ENCODE measurements at places on chromosomes 5 and 9.

GRCh38 chr5:60473654-60474053, 226.3 kb downstream of the DEPDC1B start:
- DNase-seq: no peak

- no peak for DNase-seq
Measured at GRCh38 chr5:129382921-129383672, 77.0 kb upstream of the ADAMTS19 start.

- no peak for DNase-seq
Measured at GRCh38 chr9:112750764-112751055, 150 bp downstream of the SNX30 start.

DNA sequence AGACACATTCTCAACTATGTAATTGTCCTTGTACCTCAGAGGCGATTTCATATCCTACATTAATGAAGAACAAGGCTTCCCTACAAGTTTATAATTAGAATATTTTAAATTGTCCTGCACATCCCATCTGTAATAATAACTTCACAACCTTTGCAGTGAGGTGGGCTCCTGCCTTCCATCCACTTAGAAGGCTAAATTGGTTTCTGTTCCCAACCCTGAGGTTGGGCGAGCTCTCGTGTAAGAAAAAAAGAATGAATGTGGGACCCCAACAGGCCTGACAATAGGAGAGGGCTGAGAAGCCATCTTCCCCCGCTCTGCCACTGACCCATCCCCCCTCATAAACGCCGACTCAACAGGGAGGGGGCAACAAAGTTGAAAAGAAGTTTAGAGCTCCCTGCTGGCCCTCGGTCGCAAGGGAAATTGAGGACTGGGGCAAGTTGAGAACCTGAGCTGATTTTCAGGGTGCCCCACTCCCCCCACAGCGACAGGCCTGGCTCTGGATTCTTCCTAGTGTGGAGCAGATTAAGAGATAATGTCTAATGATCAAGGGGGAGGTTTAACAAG, 9.4 kb downstream of the BARHL1 start:
- DNase-seq: no peak

DNA sequence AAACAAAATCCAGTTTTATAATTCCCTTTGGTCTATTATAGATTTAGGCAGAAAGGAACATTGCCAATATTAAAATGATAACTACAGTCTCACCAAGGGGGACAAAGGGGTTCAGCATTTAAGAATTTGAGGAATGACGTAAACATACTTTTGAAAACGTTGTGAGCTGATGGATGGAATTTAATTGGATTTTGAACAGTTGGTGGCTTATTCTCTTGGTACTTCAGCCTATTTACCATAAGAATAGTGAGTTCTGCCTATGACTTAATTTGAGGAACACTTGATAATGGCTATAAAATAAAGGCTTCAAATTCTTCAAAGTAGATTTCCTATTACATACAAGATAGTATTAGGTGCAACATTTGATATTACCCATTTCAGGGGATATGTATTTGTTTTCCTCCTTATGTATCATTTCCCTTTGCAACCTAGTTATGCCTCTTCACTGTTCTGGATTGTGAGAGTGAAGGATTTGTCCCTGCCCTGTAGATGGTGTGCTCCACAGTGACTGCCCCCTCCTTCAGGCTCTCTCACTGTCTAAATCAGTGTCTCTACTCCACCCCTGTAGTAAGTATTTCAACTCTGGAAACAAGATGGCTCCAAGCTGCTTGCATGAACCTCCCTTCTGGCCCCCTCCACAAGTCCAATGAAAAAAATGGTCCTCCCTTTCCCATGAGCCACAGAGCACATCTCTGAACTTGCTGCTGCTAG, 225.6 kb downstream of the ARHGEF28 start:
- DNase-seq: no peak

DNA sequence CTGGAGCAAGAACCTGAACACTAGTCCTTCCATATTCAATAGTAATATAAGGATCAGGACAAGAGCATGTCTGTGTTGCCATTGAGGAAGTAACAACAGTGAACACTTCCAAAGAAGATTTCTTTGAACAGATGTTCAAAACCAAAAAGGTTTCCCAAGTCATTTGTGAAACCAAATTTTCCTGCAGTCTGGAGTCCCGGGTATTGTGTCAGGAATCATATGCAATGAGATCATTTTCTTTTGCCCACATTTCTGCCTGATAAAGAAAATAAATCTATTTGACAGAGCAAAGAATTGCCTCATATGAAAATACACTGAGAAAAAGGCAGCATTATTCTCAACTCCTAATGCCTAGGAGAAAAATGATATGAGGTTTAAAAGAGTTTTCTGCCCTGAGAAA, 151.7 kb downstream of the SNX18 start:
- no peak for DNase-seq

DNA sequence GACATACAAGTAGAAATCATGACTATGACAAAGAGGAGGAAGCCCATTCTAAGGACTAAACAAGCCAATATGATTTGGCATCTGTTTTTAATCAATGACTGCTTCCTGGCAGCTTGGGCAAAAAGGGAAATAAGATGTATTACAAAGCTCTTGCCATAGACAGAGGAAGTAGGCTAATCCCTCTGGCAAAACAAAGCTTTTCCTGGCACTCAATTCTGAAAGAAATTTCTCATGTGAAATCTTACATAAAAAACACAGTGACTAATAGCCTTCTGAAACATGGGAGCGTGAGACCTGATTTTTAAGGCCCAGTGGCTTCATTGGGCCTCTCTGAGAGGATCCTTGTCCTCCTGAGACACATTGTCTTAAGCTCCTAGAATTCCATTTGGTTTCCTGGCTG, 93.6 kb downstream of the COL23A1 start:
- no peak for DNase-seq

DNA sequence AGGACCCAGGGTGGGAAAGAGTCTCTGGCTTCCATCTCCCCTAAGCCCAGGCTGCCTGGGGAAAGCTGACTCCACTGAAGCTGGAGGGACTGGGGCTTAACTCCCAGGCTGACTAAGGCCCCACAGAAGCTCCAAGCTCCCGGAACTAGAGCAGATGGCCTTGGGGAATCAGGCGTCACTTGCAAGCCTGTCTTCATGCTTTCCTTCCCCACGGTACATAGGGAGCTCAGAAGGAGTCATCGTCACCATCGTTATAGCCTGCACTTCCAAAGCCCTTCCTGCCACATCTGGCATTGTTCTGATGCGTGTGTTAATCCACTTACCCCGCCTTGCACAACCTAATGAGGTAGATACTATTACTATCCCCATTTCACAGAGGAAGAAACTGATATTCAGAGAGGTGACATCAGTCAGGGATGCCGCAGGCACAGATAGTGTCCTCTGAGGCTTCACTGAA, 11.5 kb downstream of the AQP3 start:
- no peak for DNase-seq

DNA sequence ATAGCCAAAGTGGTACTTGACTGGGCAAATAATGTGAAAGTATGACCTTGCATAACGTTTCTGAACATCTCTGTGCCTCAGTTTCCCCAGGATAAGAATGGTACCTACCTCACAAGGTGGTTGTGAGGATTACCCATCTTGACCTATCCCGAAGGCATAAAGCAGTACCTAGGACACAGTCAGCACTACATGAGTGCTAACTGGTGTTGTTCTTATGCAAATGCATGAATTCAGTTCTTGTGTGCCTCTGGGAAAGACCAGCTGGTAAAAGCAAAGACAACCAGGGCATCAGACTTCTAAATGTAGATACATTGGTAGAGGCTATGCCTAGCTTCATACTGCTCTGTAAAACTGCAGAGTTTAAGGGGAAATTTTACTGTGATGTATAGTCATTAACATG, 21.8 kb upstream of the TMEM252 start:
- no peak for DNase-seq
